Breast epithelium (tissue), 4 donors: ENCODE measurements at places on chromosomes 6 and 20.

GRCh38 chr6:79467716-79468115, 69.5 kb downstream of the LCA5 start:
- DNase-seq: no peak

DNA sequence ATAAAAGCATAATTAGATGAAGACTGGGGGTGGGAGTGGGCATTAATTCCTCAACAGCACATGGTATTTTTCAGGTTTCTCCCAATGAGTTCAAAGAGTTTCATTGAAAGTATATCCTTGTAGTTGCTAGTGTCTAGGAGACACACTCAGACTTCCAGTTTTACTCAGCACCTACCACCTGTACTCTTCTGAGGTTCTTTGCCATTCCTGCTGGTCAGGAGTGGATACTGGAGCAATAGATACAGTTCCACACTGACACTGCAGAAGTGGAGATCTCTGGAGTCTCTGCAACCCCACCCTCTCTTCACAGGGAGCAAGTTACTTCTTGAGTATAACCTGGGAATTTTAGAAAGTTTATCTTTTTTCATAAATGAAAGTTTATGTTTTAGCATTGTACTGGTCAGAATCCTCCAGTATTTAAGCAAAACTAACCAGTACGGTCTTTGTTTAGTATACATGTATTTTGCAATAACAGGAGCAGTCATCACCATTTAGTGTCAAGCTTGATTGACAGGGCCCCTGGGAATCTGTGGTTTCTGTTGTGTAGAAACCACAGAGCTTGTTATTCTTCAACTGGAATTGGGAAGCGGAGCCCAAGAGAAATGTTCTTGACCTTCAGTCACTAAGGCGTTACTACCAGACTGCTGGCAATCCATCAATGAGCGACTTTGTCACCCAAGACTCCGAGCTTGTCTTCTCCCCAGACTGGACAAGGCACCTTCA, 148.1 kb downstream of the ZDHHC14 start:
- no peak for DNase-seq

GRCh38 chr6:129133770-129134192, 250.8 kb downstream of the LAMA2 start:
- DNase-seq: no peak

DNA sequence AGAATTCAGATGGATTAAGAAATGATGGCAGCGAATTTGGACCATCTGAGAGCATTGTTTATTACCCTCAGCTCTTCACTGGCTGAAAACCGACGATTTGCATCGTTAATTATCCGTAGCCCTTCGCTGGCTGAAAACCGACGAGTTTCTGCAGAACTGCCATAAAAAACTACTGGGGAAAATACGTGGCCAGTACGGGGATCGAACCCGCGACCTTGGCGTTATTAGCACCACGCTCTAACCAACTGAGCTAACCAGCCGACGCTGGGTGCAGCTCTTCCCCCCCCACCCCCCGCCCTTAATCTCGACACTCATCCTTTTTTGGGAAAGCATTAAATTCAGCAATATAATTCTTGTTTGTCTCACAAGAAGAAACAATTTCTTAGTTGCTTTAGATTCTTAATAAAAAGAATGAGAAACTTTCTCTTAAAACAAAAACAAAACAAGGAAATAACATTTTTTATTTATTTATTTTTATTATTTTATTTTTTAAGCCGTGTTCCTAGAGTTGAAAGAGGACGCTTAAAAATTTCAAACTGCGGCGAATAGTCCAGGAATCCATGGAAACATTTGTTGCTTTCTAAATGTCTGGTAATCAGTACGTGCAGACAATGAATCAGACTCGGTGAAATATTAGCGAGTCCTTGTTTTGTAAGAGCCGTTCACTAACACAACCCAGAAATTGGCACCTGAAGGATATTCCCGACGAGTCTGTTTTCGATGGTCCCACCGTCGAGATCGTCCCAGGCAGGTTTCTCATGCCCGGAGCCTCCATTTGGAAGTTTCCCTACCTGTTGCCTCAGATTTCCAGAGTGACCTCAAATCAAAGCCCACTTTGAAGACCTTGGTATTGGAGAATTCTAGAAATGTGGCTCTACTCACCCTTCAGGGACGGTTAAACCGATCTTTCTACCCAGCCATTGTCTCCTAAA, 27.8 kb downstream of the PRSS16 start:
- DNase-seq: no peak

DNA sequence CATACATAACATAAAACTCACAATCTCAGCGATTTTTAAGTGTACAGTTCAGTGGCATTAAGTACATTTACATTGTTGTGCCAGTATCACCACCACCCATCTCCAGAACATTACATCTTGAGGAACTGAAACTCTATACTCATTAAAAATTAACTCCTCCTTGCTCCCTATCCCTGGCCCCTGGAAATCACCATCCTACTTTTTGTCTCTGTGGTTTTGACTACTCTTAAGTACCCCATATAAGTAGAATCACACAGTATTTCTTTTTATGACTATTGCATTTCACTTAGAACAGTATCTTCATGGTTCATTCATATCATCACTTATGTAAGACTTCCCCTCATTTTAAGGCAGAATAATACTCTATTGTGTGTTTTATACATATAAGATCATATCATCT, 1108.1 kb downstream of the GRIK2 start:
- no peak for DNase-seq
